NB4 (cell line): ENCODE measurements at places on chromosomes 1 and 21.

DNA sequence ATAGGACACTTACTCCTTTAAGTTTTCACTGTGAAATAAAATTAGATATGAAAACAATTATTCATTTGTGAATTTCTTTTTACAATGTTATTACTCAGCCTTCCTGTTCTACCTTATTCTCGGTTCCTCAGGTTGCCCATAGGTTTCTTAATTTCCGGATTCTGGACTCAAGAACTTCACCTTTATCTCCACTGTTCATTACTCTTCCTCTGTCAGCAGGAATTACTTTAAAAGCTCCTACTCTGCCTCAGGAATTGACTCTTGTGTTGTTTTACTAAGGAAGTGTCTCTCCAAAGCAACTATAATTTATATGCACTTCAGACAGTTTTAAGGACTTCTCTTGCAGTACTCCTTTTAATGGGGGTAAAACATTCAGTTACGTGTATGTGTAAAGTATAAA, 123.8 kb downstream of the OSBPL9 start:
- DNase-seq = no peak

DNA sequence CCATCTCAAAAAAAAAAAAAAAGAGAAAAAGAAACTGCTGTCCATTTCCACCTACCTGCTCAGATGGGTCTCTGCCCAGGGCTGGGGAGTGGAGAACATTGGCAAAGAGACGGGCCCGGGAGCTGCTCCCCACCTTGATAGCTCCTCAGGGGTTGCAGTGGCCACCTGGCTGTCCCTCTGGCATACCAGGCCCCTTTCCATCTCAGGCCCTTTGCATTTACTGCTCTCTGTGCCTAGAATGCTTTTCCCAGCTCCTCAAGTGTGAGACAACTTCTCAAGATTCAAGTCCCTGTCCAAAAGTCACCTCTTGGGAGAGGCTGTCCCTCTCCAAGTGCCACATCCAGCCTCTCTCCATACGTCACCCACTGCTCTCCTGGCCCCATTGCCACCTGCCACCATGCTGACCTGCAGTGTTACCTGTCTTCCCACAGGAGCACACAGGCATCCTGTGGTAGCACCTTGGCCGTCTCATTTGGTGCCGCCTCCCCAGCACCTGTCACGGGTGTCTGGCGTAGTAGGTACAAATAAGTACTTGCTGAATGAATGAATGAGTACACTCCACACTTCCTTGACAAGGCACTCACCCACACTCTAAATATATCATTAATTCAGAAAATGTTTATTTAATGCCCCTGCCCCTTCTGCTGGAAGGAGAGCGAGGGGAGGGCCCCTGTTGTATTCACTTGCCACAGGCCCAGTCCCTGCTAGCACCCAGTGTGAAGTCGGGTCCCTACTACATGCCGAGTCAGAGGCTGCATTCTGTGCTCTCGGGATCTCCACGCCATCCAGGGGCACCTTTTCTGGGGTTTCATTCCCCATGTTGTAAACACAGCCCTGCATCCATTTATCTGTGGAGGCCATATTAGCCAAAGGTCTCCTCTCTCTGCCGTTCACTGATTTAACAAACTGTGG, 48.8 kb downstream of the DISP3 start:
- no peak for DNase-seq

DNA sequence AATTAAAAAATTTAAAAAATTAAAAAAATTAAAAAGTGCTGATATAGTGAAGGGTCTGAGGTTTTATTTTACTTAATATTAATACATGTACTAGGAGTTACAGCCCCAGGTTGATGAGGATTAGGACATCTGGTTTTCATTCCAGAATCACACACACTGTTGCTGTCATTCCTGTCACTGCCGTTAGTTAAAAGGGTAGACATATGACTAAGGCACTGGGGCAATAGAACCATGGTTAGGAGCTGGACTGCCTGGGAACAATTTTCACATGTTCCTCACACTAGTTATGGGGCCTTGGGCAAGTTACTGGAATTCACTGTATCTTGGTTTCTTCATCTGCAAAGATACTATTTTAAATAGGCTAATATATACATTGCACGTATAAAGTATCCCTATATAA, 191.8 kb upstream of the DPYD start:
- no peak for DNase-seq

DNA sequence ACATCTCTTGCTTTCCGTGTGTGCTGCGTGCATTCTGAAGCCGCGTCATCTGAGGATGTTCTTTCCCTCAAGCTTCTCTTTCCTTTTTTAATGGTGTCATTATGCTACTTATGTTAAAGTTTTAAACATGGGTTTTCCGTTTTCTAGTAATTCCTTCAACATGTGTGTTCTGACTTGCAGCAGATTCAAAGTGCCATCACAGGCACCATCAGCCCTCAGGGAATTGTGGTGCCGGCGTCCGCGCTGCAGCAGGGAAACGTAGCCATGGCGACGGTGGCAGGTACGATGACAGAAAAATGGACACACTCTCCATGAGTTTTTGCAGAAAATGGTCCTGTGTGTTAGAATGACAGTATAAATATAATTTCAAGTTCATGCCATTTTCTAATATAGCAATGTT, 42.4 kb downstream of the PKNOX1 start:
- DNase-seq = no peak

DNA sequence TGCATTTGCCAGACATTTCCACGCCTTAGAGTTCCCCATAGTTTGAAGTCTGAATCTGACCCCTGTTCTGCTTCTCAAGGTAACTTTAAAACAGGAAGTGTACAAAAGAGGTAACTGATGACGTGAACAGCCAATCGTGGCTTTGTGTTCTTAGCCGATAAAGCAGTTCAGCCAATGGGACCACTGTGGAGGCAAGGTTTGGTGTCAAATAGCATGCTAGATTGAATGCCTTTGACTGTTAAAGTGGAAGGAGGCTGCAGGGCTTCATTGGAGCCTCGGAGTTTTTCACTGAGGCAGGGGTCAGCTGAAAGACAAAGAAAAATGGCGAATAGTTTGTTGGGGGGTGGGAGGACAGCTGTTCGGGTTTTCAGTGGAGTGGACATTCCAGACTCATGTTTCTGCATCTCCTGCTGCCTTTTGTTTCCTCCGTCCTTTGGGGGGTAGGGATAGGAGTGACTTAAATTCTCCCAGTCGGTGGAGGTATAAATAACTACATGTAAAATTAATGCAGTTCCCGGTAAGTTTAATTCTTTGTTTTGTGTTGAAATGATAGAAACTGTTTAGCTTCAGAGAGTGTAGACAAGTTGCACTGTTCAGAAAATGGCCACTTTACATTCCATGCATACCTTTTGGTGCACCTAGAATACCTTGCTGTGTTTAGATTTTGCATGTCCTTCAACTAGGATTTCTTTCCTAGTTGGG, 17.7 kb downstream of the NFYC start:
- peak; percentile 77 for DNase-seq

DNA sequence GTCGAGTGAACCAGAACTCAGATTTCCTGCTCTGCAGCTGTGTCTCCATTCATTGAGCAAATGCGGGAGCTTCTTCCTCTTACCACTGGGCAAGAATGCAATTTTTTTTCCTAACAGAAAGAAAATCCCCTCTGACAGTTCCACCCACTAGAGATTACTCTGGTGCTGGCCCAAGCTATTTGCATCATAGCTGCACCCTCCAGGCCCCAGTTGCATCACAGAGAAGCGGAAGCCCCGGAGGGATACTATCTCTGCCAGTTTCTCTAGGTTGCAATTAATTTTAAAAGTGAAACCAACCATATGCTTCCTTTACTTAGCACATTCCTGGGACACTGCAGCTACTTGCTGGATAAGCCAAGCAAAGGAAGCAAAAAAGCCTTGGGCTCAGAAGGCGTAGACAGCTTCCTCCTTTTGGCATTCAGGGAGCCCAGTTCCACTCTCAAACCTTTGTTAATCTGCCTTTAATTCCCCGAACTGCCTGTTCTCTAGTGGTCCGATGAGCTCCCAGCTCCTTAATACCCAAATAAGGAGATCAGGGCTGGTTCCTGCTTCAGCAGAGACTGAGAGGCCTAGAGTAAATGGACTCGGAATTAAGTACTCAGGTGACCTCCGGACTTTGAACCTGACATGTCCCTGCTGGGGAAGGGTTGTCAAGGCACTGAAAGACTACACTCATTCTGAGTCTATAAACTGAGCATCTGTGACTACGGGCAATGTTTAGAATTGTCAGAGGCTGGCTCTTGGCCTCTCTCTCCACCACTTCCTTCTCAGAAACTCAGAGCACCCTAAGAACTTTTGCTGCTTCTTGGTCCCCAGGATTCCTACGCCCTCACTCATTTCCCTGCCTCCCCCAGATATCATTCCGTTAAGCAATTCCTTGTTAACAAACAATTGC, 72.5 kb upstream of the TNFSF18 start:
- DNase-seq = peak; percentile 90

DNA sequence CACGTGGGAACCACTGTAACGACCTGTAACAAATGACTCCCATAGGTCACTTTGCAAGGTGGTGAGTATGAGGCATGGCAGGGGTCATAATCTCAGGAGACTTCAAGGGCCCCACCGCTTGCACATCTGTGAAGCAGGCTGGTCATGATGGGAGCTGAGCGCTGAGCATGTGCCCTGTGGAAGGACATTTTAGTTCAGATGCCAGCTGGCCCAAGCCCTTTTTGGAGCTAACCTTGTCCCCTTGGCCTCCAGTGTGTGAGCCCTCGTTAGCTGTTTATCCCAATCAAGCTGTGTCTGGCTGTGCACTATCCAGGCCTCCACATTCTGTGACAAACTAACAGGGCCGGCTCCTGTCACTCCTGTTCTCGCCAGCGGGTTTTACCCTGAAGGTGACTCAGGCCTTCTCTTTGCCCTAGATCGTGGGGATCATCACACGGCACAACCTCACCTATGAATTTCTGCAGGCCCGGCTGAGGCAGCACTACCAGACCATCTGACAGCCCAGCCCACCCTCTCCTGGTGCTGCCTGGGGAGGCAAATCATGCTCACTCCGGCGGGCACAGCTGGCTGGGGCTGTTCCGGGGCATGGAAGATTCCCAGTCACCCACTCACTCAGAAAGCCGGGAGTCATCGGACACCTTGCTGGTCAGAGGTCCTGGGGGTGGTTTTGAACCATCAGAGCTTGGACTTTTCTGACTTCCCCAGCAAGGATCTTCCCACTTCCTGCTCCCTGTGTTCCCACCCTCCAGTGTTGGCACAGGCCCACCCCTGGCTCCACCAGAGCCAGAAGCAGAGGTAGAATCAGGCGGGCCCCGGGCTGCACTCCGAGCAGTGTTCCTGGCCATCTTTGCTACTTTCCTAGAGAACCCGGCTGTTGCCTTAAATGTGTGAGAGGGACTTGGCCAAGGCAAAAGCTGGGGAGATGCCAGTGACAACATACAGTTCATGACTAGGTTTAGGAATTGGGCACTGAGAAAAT, 7.6 kb downstream of the NPPA start:
- no peak for DNase-seq

DNA sequence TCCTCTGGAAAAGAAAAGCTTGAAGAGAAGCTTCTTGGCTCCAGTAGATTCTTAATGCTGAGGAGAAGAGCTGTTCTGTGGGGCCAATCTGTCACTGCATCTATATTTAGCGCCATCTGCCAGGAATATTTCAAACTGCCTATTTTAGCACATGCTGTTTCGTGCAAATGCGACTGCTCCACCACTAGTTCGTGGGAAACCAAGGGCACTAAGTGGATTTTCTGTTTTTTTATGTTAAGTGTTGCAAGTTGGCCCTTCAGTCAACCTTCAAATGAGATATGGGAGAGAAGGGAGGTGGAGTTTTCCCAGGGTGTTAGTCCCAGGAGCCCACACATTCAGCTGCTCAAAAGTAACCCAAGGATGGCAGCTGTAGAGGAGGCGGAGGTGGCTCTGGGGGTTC, 91.9 kb downstream of the TSEN15 start:
- DNase-seq = no peak

DNA sequence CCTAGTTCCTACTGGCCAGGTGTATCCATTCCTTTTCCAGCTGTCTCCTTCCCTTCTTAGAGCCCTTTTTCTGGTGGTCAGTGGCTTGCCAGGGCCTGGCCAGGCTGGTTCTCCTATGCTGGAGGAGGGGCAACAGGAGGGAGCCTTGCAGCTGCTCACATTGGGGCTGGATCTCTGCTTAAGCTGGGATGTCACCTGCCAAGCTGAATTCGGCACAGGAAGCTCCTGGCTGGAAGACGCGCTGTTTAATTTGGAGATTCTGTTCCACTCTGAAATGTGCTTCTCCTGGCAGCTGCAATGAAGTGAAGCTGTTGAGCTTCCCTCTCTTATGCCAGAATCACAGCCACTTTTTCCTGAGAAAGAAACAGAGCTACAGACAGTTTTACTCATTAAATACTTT, 56.0 kb upstream of the POU3F1 start:
- no peak for DNase-seq
